ENCODE measurements at places on chromosomes 5 and 9.

- DNase-seq = no peak
Measured at GRCh38 chr5:94218374-94218773, 400.0 kb downstream of the KIAA0825 start.

GRCh38 chr9:132238992-132239391 is 77.1 kb downstream of the NTNG2 start:
- DNase-seq = peak; percentile 85

DNA sequence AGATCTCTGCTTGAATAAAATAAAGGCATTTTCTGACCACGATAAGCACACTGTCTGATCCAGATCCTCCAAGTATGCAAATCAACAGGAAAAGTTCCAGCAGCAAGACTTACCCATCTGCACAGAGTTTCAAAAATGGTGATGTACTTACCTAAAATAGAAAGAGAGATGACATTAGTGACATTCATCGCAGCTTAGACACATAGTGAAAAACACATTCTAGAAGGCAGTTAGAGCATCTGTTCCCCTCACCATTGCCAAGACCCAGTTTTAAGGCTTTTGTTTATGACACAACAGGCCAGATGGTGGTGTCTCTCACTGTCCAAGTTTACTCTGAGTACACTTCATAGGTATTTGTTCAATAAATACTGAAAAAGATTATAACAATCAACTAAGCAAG is 207.7 kb downstream of the PDE4D start:
- DNase-seq = no peak

DNA sequence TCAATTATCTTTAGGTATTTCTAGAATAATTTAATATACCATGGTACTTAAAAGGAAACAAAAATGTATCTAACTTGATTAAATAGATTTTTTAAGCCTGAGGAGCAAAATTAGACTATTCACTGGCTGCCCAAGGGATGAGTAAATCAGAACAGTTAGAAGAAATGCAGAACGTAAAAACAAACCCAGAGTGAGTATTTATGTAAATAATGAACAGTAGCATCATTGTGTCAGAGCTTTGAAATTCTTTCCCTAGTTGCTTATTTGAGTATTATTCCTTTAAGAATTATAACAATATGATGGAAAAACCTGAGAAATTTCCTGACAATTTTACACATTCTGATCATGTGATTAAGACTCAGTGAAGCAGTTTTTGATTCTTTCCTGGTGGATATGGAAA is 200.9 kb downstream of the GDNF start:
- no peak for DNase-seq

DNA sequence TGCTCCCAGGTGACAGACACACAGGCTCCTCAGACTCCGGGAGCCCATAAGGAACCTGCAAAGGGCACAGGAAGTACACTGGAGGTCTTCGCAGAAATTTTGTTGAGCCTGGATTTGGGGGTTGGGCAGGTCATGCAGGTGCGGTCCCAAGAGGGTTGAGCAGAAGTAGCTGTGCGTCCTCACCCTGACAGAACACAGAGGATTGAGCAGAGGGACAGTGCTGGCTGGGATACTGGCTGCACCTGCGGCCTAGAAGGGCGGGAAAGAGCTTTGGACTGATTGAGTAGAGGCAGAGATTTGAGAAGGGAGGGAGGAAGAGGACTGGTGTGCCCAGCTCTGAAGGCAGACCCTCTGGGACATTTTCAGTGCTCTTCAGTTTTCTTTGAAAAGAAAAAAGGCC is 65.4 kb downstream of the PTPDC1 start:
- DNase-seq = no peak

DNA sequence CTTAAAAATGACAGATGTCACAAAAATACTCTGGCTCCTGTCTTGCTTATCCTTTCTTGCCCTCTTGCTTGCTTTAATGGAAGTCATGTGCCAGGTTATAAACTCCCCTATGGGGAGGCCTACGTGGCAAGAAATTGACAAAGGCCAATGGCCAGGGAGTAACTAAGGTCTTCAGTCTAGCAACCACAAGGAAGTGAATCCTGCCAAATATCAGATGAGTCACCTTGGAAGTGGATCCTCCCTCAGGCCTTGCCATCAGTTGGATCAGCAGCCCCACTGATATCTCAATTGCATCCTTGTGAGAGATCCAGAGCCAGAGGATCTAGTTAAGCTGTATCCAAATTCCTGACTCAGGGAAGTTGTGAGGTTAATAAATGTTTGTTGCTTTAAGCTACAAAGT is 82.8 kb downstream of the CAAP1 start:
- no peak for DNase-seq

Data from RPMI8226 (cell line).